ENCODE measurements at places on chromosomes 4 and X. TPM values are rescaled to one million over a fixed set of nuclear protein-coding genes. Genes with fewer than 3 reads are reported as not detected.

GRCh38 chrX:132127743-132128142 is at the start of gene FRMD7:
FRMD7 (minus strand) TSS chrX:132128020; CDS start chrX:132127844, 176 bp downstream.
- no peak for ATAC-seq

- ATAC-seq, result no peak
Measured at GRCh38 chr4:20106921-20107320, 144.8 kb upstream of the SLIT2 start.

- no peak for ATAC-seq
Measured at GRCh38 chrX:139784807-139785206, 76.8 kb upstream of the MCF2 start.

DNA sequence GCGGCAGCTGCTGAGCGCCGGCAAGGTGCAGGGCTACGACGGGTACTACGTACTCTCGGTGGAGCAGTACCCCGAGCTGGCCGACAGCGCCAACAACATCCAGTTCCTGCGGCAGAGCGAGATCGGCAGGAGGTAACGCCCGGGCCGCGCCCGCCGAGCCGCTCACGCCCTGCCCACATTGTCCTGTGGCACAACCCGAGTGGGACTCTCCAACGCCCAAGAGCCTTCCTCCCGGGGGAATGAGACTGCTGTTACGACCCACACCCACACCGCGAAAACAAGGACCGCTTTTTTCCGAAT is 117.0 kb downstream of the DCTD start:
- no peak for ATAC-seq

GRCh38 chr4:77336411-77337142 is 179.6 kb downstream of the CCNG2 start:
- no peak for ATAC-seq

- no peak for ATAC-seq
Measured at GRCh38 chrX:20477836-20478524, 211.3 kb upstream of the RPS6KA3 start.

- no peak for ATAC-seq
Measured at GRCh38 chr4:26021417-26022345, 107.7 kb downstream of the SMIM20 start.

DNA sequence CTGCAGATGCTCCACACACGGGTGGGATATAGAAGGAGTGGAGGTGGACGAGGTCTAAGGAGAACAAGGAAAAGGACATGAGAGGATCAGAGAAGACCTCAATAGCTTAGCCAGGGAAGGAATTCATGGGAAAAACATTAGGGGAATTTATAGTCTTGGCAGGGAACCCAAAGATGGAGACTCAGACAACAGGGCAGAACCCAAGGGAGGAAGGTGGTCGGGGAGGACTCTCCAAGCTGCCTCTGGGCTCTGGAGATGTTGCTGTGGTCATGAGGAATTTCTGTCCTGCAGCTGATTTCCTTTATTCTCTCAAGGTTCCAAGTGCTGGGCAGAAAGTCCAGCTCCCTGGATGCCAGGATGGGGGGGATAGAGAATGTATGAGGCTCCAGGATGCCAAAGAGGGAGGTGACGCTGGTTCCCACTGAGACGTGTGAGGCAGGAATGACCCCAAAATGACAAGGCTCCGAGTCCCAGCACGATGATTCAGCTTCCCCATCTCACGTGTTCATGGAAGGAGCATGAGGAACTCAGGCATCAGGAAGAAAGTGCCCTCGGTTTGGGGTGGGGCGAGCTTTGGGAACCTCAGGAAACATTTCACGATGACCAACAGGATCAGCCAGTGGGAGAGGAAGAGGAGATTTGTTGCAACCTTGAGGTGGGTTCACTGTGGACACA is 57.0 kb upstream of the PPP2R3B start:
- ATAC-seq, result no peak

GRCh38 chr4:138330531-138330930 is 88.4 kb upstream of the SLC7A11 start:
- no peak for ATAC-seq

DNA sequence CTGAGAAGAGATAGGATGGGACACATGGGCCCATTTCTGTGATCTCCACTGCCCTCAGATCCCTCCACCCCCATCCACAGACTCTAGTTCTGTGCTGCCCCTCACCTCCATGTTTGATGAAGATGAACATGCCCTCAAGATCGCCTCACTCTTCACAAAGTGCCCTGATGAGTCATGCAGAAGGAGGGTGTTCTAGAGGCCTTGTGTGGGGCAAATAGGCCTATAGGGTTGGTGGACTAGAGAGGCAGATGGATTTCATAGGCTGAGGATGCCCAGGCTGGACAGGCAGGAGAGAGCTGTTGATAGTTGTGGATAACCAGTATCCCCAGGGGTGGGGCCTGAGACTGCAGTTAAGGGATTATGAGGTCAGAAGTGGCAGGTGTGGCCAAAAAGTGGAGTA is at the start of gene CXorf65:
Gene CXorf65 (minus strand): TSS at position 314 of the 400 bp plus-strand sequence. CDS start 184 bp downstream, at position 130.
- no peak for ATAC-seq

GRCh38 chr4:113837397-113837796 is 75.9 kb upstream of the CAMK2D start:
- peak; percentile 98 for ATAC-seq

DNA sequence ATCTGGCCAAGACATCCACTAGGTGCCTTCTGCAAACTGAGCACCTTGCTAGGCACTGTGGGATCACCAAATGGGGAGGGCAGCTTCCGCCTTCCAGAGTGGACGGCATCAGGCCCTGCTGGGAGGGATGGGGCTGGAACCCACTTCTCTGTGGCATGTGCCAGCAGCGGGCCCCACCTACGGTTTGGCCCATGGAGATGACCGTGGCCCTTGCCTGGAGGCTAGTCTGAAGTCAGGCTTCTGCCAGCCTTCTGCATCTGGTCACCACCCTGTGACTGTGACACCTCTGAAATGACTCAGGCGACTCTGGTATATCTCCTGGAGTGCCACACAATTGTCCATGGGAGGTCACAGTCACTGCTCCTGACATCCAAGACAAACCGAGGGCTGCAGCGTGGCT is 7.2 kb downstream of the SSR4 start:
- ATAC-seq, result no peak

DNA sequence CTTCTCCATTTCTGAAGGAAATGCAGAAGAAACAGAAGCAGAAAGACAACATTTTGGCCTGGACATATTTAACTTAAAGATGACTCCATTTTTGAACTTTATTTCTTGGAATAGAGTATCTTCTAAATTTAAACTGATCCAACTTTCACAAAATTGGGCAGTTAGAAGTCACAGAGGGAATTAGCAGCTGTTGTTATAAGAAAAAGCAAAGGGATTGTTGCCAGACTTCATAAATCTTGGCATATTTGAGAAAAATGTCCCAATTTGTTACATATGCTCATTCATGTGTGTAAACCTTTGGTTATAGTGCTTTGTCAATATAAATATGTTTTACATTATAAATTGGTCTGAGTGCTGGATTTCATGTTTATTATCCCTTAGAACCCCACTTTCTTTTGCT is 3.4 kb downstream of the GLUD2 start:
- ATAC-seq, result no peak

- no peak for ATAC-seq
Measured at GRCh38 chr4:17574206-17574605, 2.8 kb upstream of the LAP3 start.

Gene COX7B2
- not detected for total RNA-seq

Gene CXCL5
- 0.12 TPM for total RNA-seq

Gene SERTM2
- not detected for total RNA-seq

Gene NXF2B
- not detected for total RNA-seq

Gene FGD1
- 8.2 TPM for total RNA-seq

Gene SRPK3
- total RNA-seq, result 0.12 TPM

Gene LRP2BP
- 0.60 TPM for total RNA-seq

Gene DDIT4L
- 0.56 TPM for total RNA-seq

Gene PPP4R3C
- not detected for total RNA-seq

Measured in esophagus mucosa (tissue), 1 donor.